ENCODE measurements at places on chromosomes 16 and 17.

DNA sequence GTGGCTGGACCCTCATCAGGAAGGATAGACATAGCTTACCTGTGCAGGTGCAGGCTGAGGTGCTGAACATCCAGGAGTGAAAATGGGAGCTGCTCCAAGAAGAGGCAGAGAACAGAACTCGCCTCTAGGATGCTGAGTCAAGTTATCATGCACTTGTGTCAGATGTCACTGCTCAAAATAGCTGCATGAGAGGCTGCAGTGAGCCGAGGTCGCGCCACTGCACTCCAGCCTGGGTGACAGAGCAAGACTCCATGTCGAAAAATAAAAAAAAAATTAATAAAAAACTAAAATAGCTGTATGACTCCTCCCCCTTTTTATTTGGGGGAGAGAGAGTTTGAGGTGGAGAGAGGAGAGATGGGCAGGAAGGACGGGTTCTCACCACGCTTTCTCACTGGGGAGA, 148.8 kb downstream of the FOXL1 start:
- no peak for DNase-seq

DNA sequence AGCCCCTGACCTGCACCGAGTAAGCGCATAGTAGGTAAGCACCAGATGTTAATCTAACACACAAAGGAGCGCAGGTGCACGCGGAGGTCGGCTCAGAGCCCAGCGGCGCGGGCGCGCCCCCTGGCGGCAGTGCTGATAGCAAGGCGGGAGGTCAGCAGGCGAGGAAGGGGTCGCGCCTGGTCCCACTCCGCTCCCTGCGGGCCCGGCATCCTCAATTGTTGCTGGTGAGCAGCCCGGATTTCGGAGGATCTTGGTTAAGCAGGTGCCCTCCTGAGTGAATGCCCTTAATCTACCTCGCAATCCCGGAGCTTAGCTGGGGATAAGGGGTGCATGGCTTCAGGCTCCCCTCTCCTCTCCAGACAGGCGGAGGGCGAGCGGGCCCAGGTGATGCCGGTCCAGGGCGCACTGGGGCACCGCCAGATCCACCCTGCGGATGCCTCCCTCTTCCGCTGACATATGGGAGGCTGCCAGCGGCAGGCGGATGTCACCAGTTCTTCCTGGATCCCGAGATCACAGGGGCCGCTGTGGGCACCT, 4.0 kb upstream of the WNT3 start:
- no peak for DNase-seq

GRCh38 chr16:8483396-8483795, 106.9 kb downstream of the TMEM114 start:
- DNase-seq = no peak

DNA sequence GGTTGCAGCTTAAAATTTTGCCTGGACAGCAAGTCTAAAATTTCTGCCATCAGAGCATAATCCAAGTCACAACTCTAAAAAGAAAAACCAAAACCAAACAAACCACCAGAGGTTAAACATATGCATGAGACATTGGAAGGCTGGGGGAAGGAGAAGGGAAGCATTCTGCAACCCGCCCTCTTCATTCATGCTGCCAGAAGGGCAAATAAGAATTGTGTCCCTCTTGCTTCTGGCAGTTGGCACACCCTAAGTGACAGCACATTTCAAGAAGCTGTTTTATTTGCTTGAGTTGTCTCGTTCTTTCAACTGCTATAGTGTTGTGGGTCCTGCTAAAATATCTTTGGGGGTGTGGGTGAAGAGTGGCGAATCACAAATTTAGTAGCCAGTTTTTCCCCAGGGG, 99.6 kb downstream of the SKAP1 start:
- DNase-seq = no peak

DNA sequence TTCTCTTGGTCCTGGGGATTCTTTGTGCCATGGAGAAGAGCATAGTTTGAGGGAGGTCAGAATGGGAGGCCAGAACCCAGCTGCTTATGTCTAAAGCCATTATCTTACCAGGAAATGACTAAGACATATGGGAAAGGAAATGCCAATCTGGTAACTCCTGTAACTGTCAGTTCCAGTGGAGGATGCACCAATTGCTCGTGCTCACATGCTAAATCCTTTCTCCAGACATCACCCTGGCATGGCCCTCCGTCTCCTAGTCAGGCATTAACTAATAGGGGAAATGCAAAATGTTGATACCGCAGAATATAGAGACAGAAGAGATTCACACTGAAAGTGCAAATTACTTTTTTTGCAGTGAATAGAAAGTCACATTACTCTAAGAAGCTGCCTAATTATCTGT, 255.6 kb upstream of the HSBP1 start:
- no peak for DNase-seq

- DNase-seq = no peak
Measured at GRCh38 chr17:54373970-54374369, 526.7 kb upstream of the TOM1L1 start.

GRCh38 chr17:68210570-68211315, 37.1 kb upstream of the AMZ2 start:
- no peak for DNase-seq

DNA sequence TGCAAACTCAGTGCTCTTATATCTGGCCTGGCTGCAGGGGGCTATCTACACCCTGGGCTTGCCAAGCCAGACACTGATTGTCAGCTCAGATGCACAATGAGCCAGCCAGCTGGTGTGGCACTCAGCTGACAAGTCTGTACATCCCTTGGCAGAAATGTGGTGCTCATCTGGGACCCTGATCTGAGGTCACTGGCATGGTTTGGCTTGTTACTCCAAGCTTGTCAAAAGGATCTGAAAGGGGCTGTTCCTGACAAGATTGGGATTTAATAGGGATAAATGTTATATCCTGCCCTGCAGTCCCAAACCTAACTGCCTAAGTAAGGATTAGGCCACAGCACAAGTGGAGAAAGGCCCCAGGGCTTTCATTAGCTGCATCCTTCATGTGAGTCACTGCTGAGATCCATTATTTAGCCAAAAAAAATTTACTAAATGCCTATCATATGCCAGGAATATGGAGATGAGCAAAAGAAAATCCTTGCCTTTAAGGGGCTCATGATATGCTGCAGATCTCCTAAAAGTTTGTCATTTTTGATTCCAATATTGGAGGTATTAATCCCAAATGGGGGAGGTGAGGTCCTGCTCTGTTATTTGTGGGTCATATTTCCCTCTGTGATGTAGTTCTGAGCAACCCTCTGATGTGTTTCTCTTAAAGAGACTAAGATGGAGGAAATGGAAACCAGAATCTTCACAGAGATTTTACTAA, 6.3 kb downstream of the SLC6A2 start:
- no peak for DNase-seq

DNA sequence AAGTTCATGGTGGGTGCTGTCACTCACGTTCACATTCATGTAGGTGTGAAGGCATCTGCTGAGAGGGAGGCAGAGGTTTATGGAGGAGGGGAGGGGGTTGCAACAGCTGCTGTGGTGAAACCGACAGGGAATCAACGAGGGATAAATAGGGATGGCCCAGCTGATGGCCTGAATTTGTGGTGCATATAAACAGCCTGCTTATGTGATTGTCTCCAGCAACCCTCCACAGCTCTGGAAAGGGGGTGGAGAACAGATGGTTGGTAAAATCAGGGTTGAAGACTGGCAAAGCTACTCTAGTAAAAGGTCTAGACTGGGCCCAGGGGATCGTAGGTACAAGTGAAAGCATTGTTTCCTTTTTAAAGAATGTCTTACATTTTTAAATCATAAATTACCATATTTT, 53.7 kb downstream of the IQCK start:
- no peak for DNase-seq

Measured in central memory CD4-positive, alpha-beta T cell (primary cell).